GM19239 (cell line): ENCODE measurements at places on chromosomes 6 and 20.

DNA sequence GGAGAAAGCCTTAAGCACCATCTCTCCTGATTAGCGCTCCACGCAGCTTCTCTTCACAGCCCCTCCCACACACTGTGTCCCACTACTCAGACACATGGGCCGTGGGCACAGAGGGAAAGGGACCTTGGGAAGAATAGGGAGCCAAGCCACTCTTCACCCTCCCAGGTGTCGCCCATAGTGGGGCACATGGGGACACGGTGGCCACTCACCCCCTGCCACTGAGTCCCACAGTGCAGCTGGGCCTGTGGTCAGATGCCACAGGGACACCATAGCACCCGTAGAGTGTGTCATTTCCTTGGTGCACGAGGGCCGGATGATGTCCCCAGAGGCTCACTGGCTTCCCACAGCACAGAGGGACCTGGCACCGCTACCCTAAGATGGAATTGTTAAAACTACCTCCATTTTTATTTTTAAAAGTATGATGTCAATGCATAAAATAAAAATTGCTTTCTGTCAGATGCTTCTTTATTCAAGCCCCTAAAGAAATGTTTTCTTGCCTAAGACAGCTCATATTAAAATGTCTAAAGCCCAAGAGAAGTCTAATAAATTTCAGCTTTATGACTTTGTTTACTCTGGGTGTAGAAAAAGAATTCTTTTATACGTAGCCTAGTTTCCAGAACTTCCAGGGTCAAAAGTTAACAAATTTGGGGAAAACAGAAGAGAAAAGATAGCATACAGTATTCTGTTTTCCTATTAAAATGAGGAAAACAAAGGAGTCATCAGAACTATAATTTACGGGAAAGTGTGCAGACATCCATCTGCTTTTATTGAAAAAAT, 191.0 kb upstream of the SNX9 start:
- no peak for DNase-seq

DNA sequence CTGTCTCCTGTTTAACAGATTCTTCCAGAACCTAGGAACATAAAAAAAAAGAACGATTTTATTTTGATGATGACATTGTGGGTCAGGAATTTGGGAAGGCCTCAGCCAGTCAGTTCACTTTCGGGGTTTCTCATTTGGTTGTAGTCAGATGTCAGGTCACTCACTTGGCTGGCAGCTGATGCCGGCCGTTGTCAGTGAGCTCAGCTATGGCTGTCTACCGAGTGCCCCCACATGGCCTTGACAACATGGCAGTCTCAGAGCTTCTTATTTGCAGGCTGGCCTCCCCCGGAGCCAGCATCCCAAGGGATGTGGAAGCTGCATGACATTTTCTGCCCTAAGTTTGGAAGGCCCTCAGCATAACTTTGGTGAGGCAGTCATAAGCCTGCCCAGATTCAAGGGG, 11.5 kb downstream of the RNF217 start:
- no peak for DNase-seq

DNA sequence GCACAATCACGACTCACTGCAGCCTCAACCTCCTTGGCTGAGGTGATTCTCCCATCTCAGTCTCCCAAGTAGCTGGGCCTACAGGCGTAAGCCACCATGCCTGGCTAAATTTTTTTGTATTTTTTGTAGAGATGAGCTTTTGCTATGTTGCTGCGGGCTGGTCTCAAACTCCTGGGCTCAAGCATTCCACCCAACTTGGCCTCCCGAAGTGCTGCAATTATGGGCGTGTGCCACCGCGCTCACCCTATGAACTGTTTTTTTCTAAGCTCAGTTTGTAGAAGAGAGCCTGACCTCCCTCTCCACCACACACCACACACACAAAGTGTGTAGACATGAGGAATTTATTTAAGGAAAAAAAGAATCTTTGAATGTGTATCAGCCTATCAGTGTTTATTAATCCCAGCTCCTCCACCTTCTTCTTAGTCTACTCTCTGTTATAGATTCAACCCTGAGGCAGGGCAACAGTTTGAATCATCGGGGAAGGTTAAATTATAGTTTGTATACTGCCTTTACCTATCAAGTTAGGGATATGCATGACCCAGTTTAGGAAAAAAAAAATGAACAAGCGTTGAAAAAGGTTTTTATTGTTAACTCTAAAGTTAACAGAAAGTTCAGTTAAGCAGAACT, 74.1 kb downstream of the PLEKHG1 start:
- no peak for DNase-seq

DNA sequence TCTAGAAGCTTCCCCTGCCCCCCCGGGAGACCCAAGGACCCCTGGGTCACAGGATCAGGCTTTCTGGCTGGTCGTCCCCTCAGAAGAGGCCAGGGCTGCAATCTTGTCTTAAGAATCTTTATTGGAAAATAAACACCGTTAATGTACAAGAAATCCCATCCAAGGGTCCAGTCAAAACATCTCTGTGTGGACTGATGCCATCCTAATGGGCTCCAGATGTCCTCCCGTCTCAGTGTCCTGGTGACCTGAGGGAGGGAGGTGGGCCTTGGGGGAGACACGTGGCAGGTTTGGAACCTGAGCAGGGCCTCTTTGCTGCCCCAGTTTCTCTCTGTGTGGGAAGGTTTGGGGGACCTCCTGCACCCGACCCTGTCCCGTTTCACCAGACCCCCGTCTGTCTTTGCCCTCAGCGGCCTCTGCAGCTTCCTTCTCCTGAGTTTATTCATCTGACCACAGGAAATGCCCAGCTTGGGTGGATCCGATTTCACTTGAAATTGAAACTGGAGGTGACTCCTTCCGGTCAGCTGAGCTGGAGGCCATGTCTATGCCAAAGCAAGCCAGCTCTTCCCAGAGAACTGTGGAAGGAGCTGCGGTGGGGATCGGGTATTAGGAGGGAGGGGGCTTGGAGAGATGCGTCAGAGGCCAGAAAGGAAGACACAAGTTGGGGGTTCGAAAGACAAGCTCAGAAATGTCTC, 75.1 kb downstream of the SLC2A10 start:
- DNase-seq = no peak

DNA sequence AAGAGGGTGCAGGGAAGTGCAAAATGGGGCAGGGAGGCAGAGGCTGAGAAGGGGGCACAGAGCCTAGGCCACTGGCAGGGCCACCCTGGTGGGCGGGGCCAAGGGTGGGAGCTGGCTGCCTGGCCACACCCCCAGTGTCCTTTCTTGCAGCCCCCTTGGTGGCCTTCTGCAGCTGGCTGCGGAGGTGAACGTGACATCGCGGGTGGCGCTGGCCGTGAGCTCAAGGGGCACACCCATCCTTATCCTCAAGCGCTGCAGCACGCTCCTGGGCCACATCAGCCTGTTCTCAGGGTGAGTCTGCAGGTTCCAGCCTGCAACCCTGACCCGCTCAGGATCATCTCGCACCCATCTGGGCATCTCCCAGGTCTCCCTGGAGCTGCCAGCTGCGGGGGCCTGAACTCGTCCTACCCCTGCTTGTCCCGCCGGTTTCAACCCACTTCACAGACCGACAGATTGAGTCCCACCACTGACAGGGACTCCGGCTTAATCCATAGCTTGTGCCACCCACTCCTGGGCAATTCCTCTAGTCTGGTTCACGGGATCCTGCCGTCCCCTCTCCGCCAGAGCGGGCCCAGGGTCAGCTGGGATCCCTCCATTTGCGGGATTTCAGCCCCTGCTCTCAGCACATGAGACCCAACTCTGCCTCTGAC, 6.2 kb downstream of the BPIFB3 start:
- DNase-seq = no peak
